ENCODE measurements at places on chromosomes 1 and 21.

GRCh38 chr1:193070942-193071341, 11.5 kb downstream of the RO60 start:
- DNase-seq, result no peak

DNA sequence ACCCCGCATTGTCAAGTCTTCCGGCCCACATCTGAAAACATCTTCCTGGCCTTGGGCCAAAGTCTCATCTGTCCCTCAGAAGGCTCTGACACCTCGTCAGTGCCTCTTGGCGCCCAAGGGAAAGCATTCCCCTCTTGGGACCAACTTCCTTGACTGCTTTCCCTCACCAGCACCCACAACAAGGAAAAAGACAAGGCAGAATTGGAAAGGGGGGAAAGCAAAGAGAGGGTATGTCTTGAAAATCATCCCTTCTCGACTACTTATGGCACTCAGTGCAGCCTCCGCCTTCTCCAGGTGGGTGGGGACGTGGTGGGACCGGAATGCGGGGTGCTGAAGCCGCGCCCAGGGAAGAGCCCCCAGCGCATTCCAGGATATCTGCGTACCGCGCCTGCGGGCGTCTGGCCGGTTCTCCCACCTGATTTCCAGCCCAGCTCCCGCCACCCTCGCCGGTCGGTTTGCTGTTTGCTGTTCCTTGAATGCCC, 554 bp upstream of the SLC39A1 start:
- peak; percentile 22 for DNase-seq

DNA sequence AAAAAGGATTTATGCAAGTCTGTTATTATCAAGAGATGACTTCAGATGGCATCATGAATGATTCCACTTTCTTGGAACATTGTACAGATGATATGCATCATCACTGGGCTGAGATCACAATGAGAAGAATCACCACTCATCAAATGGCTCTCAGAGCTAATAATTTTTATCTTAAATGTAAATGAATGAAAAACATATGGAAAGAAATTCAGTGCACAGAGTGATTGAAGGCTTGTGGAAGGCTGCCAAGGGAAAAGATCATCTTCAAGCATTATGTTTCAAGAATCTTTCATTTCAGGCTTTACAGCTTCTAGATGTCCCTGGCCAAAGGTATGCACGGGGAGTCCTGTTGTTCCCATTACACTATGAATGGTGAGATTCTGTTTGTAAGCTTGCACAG, 955.7 kb downstream of the TTLL7 start:
- no peak for DNase-seq

DNA sequence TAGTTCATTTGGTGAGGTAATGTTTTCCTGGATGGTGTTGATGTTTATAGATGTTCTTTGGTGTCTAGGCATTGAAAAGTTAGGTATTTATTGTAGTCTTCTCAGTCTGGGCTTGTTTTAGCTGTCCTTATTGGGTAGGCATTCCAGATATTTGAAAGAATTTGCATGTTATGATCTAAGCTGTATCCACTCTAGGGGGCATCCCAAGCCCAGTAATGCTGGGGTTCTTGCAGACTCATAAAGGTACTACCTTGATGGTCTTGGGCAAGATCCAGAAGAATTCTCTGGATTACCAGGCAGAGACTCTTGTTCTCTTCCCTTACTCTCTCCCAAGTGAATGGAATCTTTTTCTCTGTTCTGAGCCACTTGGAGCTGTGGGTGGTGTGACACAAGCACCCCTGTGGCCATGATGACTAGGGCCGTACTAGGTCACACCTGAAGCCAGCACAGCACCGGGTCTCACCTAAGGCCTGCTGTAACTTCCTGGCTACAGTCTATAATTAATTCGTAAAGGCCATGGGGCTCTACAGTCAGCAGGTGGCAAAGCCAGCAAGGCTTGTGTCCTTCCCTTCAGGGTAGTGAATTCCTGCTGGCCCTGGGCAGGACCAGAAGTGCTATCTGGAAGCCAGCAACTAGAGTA, 74.8 kb upstream of the PDE4B start:
- no peak for DNase-seq

DNA sequence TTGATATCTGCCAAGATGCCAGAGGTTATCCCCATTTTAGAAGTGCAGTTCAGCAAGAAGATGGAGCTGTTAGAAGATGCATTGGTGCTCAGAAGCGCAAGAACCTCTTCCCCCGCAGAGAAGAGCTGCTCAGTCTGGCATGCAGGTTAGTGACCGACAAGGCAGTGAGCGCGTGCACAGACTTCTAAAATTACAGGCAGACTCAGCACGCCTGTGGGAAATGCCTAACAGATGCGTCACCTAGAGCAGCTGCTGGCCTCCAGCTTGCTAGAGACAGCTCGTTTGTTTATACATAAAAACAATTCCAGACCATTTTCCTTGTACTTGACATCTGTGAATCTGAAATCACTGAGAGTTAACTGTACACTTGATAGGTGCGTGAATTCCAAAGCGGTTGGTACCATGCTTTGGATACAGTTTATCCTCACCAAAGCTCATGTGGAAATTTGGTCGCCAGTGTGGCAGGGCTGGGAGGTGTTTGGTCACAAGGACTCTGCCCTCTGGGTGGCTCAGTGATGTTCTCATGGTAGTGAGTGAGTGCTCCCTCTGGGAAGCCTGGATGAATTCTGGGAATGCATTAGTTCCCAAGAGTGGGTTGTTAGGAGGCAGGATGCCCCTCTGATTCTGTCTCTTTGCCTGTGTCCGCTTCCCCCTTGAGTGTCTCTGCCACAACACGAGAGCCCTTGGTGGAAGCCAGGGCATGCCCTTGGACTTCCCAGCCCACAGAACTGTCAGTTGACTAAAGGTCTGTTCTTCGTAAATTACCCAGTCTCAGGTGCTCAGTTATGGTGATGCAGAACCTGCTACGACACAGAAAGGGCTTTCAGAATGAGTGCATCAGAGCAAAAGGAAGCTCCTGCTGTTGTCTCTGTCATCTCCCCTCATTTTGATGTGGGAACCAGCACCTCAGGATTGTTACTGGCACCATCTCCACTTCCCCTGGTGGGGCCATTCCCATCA, 24.4 kb downstream of the SNAP47 start:
- no peak for DNase-seq

DNA sequence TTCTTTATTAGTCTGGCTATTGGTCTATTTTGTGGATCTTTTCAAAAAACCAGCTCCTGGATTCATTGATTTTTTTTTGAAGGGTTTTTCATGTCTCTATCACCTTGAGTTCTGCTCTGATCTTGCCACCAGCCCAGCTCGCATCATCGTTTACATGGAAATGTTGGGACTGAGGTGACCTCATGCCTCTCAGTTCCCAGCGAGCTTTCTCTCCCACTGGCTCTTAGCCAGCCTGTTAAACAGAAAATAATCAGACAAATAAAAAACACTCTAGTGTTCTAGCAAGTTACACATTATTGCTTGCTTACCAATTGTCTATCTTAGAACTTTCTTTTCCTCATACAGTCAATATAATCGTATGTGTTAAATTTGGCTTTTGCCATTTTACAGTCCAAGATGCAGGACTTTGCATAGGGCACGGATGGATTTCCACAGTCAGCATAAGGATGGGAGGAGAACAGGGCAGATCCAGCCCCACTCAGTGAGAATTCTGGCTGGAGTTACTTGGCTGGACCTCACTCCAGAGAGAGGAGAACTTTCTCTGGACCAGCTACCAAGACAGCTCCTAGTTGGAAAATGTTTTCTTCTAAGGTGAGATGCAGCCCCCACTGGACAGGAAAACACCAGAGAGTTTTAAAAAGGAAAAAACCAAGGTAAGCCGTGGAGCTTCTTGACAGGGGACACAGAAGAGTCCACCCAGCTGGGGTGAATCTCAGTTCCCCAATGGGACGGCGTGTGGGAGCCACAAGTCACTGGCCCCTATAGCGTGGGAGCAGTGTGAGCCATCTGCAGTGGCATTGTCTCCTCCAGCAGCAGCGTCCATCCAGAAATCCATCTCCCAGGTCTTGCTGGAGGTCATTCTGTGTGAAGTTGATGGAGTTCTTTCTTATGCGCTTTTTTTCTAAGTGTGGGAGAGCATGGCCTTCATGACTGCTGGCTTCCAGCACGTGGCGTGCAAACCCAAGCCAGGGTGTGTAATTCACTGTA, 17.6 kb downstream of the PGBD2 start:
- no peak for DNase-seq

DNA sequence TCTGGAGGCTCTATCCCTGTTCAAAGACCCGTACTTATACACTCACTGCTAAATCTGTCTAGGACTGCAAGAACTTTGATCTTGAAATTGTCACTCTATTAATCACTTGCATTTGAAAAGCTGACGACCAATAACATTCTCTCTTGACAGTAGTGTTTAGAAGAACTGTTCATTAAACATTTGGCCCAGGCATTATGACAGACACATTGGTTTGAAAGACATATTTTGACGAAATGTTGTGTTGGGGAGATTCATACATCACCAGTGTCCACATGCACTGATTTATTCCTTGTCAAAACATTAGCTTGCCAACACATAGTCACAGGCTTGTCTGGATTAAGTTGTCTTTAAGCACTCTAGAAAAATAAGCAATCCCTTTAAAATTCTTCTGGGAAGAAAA, 951.3 kb downstream of the ADGRL2 start:
- no peak for DNase-seq

Measured in neural crest cell (in vitro differentiated cells).